Non-pigmented ciliary epithelial cell (primary cell): ENCODE measurements at places on chromosomes 1 and 21.
A peak's percentile ranks its signal among the peaks of the same experiment; 100 is the strongest.

DNA sequence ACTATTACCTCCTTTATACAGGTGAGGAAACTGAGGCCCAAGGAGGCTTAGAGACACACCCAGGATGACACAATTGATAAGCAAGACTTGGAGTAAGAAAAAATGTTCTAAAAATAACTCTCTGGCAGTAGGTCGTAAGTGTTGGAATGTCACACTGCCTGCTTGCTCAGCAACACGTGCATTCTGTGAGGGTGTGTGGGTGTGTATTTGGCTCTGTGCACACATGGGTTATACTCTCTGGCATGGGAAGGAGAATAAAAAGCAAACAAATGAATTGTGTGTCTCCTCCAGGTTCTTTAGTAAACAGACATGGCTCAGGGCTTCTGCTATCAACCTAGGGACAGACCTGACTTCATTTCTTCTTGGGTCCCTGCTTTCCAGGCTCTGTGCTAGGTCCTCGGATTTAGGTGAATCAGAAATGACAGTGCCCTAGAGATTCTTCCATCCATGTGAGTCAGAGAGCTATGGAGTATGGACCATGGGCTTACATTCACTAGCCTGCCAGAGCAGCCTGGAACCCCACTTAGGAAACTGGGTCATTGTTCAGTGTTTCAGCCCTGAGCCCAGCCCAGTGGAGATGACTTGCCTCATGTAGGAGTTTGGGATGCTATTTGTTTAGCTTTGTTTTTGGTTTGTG, 72.4 kb downstream of the ELAVL4 start:
- no peak for DNase-seq

DNA sequence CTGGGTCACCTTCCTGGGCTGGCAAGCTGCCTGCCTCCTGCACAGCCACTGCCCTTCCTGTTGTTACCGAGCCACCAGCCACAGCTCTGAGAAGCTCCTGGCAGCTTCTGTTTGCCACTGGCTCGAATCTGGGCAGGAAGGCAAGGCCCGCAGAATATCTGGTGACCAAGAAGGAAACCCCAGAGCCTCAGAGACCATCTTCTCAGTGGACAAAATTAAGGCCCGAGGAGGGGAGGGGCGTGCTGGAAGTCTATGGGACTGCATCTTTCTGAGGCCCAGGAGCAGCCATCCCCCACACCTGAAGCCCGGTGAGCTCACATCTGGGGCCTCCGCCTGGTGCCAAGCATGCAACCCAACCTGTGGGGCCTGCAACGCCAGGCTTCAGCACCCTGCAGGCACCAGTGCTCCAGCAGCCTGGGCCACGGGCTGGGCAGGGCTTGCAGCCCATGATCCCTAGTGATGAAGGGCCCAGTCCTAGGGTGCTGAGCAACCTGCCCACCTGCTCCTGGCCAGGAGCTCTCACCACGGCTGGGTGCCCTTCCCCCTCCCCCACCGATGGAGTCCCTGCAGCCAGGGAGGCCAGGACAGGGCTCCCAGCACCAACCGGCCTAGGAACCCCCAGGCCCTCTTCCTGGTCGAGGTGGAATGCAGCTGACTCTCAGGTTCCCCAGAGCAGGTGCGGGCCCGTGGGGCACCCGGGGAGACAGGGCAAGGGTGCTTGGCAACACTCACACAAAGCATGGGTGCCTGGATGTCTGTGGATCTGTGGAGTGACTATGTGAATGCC, 879 bp downstream of the CPTP start:
- DNase-seq = no peak

GRCh38 chr21:43754948-43755781, 20.9 kb downstream of the CSTB start:
- DNase-seq = no peak

DNA sequence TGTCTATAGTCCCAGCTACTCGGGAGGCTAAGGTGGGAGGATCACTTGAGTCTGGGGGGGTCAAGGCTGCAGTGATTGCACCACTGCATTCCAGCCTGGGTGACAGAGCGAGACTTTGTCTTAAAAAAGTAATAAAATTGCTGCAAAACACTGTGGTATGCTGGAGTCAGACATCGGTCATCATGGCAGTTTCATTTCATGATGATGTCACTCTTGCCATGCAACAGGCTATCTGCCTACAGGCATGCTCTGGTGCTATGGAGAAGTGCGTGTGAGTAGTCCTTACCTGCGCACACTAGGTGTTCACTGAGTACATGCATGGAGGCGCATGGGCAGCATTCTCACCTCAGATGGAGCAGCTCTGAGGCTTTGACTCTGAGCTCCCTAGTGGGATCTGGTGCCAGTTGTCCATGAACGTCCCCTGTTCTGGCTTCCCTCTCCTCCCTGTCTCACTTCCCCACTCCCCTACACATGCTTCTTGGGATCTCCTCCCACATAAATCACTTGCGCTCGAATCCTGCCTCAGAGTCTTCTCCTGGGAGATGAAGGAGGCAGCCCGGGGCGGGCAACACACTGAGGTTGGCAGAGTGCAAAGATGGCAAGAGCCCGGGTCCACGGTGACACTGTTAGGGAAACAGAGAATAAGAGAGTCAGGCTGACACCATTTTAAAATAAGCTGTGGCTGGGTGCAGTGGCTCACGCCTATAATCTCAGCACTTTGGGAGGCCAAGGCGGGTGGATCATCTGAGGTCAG, 10.4 kb upstream of the CELA3B start:
- no peak for DNase-seq

GRCh38 chr21:25462517-25462971, 144.7 kb downstream of the MRPL39 start:
- no peak for DNase-seq

- DNase-seq = no peak
These were observed 66.1 kb upstream of the FAM3B start for GRCh38 chr21:41250519-41250918.

- DNase-seq = peak; percentile 30
These were observed 11.0 kb upstream of the RNU1-3 start for GRCh38 chr1:16677552-16678431.

DNA sequence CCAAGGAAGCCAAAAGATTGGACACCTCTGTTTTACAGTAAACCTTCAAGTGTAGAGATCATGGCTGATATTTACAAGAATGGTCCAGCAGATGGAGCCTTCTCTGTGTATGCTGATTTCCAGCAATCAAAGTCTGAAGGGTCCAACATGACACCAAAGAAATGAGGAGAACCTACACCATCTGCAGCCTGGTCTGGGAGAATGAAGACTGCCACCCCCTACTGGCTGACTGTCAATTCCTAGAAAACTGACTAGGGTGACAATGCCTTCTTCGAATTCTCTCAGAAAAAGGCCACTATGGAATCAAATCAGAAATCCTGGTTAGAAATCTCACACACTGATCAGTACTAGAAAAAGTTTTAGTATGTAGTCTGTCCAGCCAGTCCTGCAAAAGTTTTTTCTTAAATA, 83.3 kb downstream of the CDC42BPA start:
- peak; percentile 26 for DNase-seq

- DNase-seq = no peak
These were observed 3.6 kb upstream of the ADAMTSL4 start for GRCh38 chr1:150545486-150546032.

DNA sequence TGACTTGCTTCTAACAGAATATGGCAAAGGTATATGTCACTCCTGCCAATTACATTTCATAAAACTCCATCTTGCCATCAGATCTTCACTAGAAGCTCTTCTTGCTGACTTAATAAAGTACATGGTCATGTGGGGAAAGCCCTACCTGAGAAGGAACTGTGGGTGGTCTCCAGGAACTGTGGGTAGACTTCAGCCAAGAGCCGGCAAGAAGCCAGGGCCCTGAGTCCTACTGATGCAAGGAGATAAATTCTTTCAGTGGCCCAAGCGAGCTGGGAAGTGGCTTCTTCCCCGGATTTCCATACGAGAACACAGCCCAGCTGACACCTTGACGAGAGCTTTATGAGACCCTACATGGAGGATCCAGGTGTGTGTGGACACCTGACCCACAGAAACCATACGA, 228.7 kb downstream of the SMYD3 start:
- no peak for DNase-seq

GRCh38 chr21:36640721-36641244, 58.1 kb upstream of the SIM2 start:
- no peak for DNase-seq

DNA sequence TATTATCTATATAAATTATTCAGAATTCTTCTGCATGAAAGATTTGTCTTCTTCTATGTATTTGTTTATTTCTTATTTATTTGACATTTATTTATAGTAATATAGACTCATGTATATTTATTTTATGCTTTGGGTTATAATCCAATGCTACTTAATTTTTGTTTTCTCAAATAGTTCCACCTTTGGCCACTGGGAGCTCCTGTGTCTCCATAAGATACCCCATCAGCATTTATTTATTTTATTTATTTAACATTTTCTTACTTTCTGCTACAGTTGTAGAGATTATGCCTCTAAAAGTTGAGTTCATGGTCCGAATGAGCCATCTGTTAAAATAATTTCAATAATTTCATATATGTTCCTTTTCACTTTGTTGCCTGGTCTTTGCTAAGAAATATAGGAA, 289.4 kb downstream of the ADGRL2 start:
- no peak for DNase-seq

DNA sequence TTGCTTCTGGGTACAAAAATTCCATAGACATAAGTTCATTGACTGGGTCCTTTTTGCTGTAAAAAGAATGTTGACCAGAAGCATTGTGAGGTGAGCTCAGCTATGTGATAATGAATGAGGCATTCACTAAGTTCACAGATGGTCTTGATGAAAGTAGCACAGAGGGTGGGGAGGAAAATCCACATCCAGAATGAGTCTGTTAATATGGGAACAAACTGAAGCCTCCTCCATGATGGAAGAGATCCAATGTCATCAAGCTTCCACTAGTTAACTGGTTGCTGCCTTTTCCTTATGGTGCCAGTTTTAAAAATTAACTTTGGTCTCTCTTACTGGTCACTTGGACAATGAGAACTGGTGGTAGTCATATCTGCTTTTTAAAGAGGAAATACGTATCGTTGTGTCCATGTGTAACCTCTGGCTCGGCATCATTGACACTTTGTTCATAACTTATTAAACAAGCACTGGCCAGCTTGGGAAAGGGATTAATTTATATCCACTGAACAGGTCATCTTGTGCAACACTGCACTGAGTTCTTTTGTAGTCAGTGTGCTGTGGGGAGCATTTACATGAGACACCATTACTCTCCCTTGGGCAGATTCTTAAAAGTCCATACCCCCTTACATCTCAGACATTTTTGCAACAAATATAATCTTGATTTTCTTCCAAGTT, 88.6 kb downstream of the ADAMTS1 start:
- DNase-seq = peak; percentile 65

- no peak for DNase-seq
These were observed 8.0 kb downstream of the SMCP start for GRCh38 chr1:152886085-152886484.

DNA sequence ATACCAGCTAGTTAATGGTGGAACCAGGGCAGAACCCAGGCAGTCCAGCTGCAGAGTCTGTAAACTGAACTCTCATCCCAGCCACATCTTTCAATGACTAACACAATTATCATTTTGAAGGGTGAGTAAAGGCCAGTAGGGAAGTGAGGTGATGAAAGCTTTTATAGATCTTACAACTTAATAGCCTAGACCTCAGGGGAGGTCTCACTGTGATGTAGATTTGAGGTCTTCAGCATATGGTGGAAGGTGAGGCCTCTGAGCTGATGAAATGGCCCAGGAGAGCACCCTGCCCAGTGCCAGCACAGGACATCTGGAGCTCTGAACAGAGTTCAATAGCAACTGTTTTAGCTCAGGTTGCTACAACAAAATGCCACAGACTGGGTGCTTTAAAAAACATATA, 44.8 kb upstream of the POU2F1 start:
- DNase-seq = no peak

GRCh38 chr1:156064615-156065014, 3.7 kb downstream of the RAB25 start:
- DNase-seq = no peak

DNA sequence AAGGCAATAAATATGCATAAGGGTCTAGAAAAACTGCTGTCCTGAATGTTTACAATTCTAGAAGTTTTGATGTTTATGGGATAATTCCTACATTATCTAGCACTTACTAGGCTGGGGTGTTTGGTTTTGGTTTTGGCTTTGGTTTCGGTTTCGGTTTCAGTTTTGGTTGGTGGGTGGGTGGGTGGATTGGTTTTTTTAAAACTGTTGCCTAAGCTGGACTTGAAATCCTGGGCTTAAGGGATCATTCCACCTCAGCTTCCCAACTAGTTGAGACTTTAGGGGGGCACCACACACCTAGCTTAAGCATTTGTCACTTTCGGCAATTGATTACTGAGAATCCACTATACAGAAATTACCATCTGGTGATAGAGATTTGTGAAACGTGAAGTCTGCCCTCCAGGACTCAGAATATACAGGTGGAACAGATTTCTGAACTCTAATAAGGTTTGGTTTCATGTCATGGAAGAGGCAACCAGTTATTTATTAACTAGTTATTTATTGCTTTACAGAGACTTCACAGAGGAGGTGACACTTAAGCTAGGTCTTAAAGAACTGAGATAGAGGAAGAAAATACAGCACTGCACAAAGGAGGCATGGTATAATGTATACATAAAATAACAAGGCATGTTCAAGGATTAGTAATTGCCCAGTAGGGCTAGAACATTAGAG, 69.6 kb downstream of the PIK3R3 start:
- no peak for DNase-seq

DNA sequence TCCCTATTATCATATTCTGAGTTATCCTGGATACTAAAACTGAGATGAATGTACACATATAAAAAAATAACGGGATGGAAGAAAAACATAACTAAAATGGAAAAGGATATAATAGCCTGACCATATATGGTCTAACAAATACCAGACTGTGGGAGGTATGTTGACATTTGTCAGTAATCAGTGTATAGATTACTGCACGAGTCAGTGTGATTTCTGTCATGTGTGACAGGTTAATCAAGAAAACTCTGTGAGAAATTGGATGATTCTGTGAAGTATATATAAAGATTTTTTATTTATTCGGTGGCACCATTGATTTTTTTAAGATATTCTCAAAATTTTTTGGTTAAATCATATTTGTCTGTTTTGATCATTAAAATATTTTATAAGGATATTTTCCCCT, 547.3 kb upstream of the B3GALT2 start:
- DNase-seq = no peak

GRCh38 chr1:116504308-116505156, 66.3 kb downstream of the CD58 start:
- no peak for DNase-seq

GRCh38 chr1:41341365-41341683, 19.9 kb upstream of the FOXO6 start:
- no peak for DNase-seq

DNA sequence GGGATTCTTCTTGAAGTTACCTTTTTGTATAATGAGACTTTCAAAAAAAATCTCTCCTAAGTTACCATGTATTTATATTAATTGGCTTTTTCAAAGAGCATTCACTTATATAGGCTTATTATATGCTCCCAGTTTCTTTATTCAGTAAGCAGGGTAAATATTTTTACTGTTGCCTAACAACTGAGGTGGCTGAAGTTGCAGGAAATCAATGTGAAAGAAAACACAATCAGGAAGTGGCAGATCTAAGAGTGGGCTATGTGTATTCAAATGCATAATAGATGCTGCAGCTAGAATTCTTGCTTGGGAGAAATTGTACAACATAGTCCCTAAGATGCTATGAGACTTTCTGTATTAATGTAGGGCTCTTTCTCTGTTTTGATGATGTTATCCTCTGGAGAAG, 606.9 kb downstream of the NUF2 start:
- no peak for DNase-seq
